ENCODE measurements at places on chromosomes 1 and 21.

- DNase-seq = no peak
These were observed 80.2 kb downstream of the RGS2 start for GRCh38 chr1:192889082-192889481.

GRCh38 chr21:29250636-29251035, 48.1 kb upstream of the BACH1 start:
- DNase-seq = no peak

- DNase-seq = peak; percentile 31
These were observed 83.4 kb downstream of the LYST start for GRCh38 chr1:235783148-235783776.

- DNase-seq = peak; percentile 49
These were observed 59.6 kb downstream of the SIK1 start for GRCh38 chr21:43367296-43367695.

GRCh38 chr1:101365878-101366277, 129.1 kb downstream of the S1PR1 start:
- DNase-seq = no peak

DNA sequence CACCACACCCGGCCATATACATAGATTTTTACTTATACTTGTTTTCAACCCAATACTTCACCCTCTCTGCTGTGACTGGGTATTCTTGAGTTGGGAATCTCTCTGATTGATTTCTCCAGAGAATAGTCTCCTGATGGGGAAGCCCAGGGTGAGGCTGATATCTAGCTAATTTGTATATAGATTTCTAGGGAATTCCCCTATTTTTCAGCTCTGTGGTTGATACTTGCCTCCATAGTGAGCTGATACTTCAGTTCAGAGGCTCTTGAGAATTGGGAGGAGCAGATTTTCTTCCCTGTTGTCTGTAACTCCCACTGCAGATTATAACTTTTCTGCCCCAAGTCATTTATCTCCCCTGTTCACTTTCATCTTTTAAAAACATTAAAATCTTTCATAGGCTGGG, 14.5 kb upstream of the SH3BGRL3 start:
- no peak for DNase-seq

DNA sequence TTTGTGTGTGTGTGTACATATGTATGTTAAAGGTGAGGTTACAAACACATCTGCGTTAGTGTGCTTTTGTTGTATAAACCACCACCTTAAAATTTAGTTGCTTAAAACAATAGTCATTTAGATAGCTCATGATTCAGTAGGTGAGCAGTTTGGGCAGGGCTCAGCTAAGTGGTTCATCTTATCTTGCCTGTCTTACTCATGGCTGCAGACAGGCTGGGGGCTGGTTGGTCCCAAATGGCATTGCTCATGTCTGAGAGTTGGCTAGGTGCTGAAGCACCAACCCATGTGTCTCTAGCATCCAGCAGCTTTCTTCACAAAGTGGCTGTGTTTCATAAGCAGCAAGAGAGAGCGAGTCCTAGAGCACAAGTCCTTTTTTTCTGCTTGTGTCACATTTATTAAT, 91.4 kb downstream of the MACF1 start:
- no peak for DNase-seq

DNA sequence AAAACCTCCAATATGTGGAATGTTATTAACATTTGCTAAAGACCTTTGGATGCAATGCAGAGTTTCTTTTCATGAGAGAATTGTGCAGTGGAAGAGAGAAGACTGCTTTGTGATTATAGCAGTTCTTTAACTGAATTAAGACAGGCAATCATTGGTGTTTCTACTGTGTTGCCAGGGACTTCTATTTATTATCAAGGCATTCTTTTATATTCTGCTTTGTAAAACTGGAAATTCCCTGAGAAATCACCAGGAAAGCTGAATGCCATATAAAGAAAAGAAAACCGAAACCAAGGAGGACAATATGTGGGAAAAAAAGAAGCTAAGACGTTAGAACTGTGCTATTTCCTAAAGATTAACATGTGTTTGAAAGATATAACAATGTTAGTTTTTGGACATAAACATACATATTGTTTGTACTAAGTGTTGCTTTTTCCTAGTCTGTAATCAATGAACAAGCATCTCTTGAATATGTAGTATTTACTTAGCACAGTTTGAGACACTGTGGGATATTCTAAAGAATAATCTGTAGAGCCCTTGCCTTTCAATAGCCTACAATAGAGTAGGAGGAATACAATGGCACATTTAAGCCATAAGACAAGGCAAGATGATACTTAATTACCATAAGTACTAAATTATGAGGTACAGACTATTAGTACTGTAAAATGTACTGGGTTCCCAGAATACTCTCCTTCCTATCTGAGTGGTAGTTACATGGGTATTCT, 47.1 kb downstream of the EXTL2 start:
- no peak for DNase-seq

GRCh38 chr1:67752306-67752705, 67.3 kb downstream of the GADD45A start:
- DNase-seq = no peak

DNA sequence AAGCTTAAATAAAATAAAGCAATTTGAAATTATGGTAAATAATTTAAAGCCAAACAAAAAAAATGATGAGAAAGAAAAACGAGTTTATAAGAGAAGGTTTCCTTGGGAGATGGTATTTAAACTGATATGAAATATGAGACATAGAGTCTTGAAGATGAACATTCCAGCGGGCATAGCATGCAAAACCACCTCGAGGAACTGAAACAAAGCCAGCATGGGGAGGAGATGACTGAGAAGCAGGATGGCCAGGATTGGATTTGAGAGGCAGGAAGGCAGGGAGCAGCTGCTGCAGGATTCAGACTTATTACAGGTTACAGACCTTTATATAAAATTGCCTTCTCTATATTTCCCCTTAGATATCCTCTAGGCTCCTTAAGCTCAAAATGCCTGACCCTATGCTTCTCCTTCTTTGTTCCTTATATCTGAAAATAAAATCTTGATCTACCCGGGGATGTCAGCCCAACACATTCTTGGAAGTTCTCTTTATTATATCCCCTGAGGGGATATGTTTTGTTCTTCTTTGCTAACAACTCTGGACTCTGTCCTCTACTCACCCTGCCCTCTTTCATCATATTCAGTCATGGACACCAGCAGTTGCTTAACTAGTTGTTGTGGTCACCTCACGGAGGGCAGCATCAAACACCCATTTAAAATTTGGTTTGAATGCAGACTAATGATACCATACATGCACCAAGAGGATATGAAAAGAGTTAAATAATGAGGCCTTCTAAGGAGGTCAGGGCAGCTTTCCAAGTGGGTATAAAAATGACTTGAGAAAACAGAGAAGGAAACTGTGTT, 719.1 kb upstream of the B3GALT2 start:
- DNase-seq = no peak

DNA sequence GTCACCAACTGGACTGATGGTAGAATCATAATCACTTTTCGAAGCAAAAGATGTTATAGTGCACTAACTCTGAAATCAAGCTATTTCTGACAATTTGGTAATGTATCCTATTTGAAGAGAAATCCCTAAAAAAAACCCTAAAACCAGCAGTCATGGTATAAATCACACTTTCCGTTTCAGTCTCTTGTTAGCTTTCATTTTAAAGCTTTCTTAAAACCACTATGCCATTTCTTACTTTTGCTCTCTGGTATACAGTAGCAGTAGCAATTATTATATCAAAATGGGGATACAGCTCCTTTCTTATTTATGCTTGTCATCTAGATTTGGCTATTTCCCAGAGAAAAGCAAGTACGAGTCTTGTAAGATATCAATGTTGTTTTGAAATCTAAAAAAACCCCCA, 323.3 kb downstream of the KCTD3 start:
- no peak for DNase-seq

- DNase-seq = no peak
These were observed 46.8 kb downstream of the UBR4 start for GRCh38 chr1:19163261-19163660.

- no peak for DNase-seq
These were observed 32.0 kb downstream of the DUSP10 start for GRCh38 chr1:221709854-221710253.

GRCh38 chr1:41158147-41158875, 83.8 kb downstream of the SCMH1 start:
- no peak for DNase-seq

GRCh38 chr21:15088488-15088887, 23.7 kb upstream of the NRIP1 start:
- DNase-seq = no peak

GRCh38 chr21:16420031-16420724, 690.4 kb downstream of the USP25 start:
- DNase-seq = peak; percentile 88

DNA sequence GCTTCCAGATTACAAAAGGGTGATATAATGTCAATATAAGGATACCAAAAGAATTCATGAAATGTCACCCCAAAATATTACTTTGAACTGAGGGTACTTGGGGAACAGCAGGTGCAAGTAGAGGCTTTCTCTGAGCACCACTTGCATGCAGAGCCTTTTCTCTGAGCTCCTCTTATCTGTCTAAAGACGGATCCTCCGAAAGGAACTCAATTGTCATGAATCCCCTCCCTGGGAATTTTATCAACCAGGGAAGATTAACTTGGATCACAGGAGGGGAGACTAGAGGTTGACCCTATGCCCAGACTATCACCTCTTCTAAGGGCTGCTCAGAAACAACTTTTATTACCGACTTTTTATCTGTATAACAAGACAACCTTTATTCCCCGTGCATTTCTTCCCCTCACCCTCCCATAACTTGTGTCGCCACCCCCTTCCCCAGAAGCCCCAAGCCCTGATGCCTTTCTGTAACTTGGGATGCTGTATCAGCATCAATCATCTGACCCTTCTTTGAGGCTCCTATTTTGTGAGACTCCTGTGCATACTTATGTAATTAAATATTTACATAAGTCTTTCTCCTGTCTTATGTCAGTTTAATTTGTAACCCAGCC, 94.1 kb downstream of the CACHD1 start:
- DNase-seq = no peak

DNA sequence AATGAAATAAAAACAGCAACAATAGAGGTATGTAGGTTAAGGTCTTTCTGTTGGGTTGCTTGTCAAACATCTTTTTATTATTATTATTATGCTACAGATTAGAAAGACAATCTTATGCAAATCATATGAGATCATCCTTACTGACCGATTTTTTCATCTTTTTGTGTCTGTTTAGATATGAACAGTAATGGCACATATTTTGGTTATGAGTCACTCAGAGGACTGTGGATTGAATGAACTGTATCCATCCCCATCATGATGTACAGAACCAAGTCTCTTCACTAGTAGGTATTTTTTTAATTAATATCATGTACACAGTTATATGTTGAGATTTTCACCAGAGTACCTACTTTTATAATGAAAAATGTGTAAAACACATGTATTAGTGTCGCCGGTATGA, 159.1 kb downstream of the CHRM3 start:
- no peak for DNase-seq

GRCh38 chr1:67766141-67766978, 66.9 kb downstream of the GNG12 start:
- DNase-seq = peak; percentile 71

- no peak for DNase-seq
These were observed 304.1 kb upstream of the NR5A2 start for GRCh38 chr1:199723250-199723956.

All from muscle of arm (tissue), 14 donors.